H9 (cell line): ENCODE measurements at places on chromosomes 1 and 21.

DNA sequence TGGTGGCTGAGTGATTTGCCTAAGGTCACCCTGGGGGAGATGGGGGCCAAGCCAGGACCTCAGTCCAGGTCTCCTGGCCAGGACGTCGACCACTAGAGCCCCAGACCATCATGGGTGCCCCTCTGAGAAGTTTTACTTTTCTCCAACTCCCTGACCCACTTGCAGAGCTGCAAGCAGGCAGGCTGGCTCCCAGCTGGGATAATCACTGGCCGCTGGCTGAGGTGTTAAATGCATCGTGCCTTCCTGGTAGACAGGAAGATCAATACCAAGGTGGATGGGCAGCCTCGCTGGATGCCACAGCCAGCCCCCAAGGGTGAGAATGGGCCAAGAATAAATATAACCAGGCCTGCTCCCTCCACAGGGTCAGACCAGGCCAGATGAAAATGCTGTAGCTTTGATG lies 106.2 kb downstream of the EPHB2 start:
- DNase-seq = no peak

GRCh38 chr1:15727866-15728534 lies 8.1 kb upstream of the SLC25A34 start:
- DNase-seq = no peak

DNA sequence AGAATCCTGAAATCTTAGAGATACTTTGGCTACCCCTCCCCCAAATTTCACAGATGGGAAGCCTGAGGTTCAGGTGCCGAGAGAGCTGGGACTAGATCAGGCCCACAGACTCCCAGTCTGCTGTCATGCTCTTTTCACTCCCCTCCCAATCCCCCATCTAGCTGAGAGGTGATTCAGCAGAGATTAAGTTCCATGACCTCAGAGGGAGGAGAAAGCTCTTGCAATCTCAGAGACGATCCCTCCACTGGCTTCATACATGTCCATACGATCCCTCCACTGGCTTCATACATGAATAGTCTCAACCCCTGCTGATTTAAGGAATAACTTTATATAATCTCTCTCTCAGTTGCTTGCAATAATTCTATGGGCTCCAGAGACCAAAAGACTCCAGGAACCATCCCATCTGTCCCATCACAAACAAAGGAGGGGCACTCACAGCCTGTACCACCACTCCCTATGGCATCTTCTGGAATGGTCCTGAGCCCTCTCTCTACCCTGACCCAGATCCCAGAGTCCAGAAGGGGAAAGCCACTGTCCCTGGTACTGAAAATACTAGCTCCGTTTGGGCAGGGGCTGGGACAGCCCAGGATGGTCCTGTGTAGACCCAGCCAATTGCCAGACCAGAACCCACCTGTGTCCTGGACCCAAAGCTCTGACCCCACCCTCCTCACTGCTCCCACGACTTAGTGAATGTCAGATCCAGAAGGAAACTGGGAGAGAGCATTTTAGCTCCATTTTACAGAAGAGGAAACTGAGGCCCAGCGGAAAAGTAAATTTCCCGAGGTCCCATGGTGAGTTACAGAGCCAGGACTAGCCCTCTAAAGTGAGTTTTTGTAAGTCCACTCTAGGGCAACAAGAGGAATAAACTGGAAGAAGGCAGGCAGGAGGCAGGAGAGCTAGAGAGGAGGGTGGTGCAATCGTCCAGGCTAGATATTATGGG lies 27.1 kb downstream of the RIMS3 start:
- DNase-seq = no peak

DNA sequence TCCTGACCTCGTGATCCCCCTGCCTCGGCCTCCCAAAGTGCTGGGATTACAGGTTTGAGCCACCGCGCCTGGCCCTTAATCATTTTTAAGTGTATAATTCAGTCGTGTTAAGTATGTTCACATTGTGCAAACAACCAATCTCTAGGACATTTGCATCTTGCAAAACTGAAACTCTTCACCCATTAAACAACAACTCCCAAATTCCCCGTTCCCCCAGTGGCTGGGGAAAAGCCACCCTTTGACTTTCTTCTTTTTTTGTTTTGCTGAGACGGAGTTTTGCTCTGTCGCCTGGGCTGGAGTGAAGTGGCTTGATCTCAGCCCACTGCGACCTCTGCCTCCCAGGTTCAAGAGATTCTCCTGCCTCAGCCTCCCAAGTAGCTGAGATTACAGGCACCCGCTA lies 6.5 kb upstream of the THEMIS2 start:
- DNase-seq = no peak

GRCh38 chr1:61299463-61299862 lies 217.1 kb downstream of the NFIA start:
- DNase-seq = no peak

DNA sequence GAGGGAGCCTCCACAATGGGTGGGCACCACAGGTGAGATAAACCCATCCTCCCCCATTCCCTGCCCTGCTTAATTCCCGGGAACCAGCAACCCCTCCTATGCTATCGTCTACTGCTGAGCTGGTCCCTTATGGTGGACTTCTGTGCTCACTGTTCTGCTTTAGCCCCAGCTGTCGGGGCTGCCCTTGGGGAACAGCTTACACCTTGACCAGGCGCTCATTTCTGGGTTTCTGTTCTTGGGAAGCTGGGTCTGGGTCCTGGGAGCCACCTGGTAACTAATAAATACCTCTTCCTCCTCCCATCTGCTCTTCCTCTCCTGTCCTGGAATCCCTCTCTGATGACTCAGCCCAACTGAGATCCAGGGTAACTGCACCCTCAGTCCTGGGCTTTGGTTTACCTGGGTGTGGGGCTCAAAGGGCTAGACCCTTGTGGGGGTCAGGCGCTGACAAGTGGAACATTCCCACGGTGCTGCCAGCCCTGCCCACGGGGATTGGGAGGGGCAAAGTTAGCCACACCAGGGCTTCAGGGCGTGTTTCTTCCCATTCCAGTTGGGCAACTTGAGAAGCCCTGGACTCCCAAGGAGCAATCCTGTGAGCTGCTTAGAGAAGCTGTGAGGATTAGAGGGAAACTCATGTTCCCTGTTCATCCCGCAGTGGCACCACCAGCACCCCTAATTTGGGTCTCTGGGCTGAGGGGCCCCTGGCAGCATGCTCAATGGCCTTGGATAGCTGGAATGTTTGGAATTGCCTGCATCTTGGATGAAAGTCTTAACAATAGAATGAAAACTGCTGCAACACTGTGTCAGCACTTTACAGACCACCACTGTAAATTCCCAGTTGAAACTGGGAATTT lies 1.6 kb downstream of the PCAT6 start:
- DNase-seq = no peak

DNA sequence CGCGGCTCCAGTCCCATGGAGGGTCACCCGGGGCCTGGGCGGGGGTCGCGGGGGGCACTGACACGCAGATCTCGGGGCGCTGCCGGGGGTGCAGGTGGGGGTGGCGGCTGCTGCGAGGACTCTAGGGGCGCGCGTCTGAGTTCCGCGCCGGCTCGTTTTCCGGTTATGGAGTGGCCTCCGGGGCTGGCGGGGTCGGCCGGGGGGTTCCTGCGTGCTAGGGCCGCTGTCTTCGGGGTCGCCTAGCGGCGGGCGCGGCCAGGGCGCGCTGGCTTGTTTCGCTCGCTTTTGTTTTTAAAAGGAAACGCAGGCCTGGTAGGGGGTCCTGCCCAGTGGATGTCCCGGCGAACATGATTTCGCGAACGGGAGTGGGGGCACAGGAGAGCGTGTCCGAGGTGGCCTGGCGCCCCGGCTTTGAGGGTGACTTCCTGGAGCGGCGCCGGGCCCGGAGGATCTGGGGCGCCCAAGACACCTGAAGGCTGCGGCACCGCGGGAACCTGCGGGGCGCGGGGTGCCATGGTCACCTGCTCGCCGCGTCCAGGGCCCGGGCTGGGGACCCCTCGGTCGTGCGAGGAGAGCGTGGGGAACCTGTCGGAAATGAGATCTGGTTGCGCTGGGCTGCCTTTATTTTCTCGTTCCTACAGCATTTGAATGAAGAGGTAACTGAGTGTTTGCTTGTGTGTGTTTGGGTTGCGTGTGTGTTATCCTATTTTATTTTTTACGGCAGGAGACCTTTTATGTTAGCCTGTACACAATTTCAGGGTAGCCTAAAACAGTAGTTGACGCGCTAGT lies 618 bp downstream of the ETS2 start:
- no peak for DNase-seq

DNA sequence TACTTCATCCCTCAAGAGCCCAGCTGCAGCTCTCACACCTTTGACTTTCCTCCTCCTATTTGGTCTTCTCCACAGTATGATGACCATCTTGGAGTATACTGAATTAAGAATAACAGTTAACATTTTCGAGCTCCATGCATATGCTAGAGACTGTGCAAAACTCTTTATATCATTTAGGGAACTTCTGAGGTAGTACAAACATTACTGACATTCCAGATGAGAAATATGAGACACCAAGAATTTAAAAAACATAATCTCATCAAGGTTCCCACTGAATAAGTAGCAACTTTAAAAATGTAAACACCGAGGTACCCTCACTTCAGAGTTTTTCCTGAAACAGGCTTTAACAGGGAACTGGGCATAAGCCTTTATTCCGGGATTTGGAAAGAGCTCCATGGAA lies 22.7 kb downstream of the FMO3 start:
- no peak for DNase-seq

- no peak for DNase-seq
Measured at GRCh38 chr1:211420845-211421454, 71.0 kb downstream of the RD3 start.

GRCh38 chr1:153921803-153922075 lies 1.0 kb downstream of the GATAD2B start:
- no peak for DNase-seq

GRCh38 chr1:10625076-10625475 lies 150.3 kb downstream of the PEX14 start:
- no peak for DNase-seq

DNA sequence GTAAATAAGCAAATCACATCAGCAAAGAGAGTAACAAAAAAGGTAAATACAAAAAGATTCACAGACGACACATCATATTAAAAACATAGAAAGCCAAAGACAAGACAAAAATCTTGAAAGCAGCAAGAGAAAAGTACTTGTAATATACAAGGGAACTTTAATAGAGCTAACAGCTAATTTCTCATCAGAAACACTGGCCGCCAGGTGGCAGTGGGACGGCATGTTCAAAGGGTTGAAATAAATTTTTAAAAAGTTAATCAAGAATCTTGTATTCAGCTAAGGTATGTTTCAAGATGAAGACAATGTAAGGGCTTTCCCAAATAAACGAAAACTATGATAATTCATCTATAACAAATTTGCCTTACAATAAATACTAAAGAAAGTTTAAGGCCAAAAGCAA lies 358.1 kb downstream of the LRRIQ3 start:
- no peak for DNase-seq

- DNase-seq = no peak
Measured at GRCh38 chr1:103854279-103854678, 104.6 kb downstream of the AMY1C start.

- DNase-seq = no peak
Measured at GRCh38 chr1:168408539-168408865, 127.8 kb downstream of the TBX19 start.

DNA sequence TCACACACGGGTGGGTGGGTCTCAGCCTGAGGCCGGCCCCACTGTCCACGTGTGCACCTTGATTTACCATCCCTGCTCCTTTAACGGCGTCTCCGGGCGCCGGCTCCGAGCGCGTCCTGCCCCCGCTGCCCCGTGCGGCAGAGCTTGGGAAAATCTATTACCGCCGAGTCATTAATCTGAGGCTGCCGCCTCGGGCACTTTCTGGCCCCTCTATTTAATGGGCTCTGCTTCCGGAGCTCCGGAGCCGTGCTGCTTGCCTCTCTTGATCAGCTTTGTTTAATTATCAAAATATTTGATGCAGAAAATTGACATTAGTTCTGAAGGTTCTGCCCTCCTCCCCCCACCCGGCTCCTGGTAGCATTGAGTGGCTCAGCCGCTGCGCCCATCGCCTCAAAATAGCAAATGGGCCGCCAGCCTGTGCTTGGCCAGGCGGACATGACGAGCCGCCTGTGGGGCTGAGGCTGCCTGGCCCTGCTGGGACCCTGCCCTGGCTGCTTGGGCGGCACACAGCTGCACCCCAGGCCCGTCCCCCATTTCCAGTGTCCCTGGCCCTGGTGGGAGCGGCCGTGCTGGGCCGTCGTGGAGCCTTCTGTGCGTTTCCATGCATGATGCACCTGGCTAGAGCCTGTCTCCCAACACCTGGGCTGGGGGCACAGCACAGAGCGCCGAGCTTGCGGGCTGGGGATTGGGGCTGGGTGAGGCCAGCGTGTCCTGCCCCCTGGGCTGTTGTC lies 81.6 kb upstream of the TTC34 start:
- DNase-seq = no peak

DNA sequence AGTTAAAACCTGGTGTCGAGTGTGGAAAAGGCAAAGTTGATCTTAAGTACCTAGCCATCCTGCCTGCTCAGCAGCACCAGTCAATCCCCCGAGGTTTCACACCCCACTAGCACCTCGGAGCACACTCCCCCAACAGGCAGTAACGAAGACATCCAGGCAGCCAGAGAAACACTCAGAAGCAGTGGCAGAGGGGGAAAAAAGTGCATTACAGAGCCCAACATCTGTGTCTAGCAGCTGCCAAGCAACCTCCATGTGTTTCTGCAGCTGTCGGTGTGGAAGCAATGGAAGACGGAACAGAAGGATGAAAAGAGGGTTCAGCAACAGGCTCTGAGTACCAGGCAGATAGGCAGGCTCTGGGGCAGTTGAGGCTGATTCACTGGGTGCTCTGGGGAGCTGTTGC lies 73.4 kb upstream of the PROX1 start:
- DNase-seq = no peak

DNA sequence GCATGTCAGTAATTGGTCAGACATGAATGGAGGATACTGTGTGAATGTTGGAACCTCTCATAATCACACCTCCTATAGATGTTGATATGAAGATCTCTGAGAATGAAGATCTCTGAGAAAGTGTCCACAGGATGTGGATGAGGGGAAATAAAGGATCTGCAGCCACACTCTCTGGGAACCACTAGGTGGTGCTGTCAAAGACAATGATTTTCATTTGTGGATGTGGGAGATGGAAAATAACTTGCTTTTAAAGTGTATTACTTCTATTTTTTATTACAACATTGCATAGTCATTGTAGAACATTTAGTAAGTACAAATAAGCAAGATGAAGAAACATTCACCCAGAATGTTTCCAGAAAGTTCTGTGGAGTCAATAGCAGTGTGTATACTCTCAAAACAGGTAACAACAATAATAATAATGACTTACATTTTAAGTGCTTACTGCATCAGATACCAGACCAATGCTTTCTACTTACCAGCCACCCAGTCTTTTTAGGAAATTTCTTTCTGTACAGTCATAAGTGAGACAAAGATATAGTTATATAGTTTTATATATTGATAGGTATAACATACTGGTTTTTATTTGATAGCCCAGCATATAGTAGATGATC lies 128.2 kb downstream of the ATG4C start:
- no peak for DNase-seq

- no peak for DNase-seq
Measured at GRCh38 chr1:203481196-203481595, 5.6 kb downstream of the PRELP start.

DNA sequence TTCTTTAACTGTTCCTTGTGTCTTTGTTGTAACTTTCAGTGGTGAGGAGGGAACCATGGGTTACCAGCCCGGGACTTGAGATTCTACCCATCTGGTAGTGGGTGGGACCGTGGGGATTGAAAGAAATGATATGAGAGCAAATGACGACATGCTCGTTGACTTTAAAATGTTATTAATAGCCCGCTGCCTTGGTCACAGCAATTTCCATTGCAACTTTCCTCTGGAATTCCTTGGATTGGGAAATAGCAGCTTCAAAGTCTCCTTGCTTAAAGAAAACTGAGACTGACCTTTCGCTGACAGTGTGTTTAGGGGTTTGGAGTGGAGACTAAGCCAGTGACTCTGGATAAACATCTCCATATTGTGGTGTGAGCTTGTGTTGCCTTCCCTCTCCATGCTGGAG lies 44.2 kb upstream of the MARK1 start:
- no peak for DNase-seq

- no peak for DNase-seq
Measured at GRCh38 chr1:33762962-33763361, 100.9 kb upstream of the HMGB4 start.
